ENCODE measurements at places on chromosomes 6 and 20. TPM values are rescaled to one million over a fixed set of nuclear protein-coding genes. Genes with fewer than 3 reads are reported as not detected.
A peak's percentile ranks its signal among the peaks of the same experiment; 100 is the strongest.

DNA sequence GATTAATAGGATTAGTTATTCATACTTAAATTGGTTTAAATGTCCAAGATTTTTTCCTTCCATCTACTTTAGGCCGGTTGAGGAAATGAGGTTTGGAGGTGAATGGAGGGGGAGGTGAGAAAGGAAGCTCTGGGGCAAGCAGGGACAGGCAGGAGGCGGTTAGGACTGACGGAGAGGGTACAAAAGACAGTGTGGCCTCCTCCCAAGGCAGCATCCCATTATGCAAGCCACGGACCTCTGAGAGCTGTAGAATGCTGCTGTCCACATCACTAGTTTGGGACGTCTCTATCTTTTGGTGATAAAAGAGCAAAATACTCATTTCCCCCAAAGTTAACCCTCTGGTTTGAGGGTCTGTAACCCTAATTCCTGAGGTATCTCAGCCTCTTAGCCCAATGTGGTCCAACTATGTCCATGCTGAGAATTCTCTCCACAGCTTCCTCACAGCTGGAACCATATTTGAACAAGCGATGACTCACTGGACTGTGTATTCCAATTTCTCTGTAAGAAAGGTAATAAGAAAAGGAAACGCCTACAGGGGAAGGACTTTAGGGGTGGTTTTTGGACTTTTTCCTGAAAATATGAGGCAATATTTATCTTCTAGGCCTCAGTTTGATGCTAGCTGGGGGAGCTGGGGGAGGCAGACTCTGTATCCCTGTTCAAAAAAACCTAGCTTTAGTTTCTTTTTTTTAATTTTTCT, 172.2 kb downstream of the TFAP2B start:
- DNase-seq, result no peak

- no peak for DNase-seq
These were observed 15.3 kb upstream of the ANGPT4 start for GRCh38 chr20:931401-931800.

- peak; percentile 34 for DNase-seq
These were observed 131.5 kb downstream of the TAF4 start for GRCh38 chr20:61933951-61934715.

DNA sequence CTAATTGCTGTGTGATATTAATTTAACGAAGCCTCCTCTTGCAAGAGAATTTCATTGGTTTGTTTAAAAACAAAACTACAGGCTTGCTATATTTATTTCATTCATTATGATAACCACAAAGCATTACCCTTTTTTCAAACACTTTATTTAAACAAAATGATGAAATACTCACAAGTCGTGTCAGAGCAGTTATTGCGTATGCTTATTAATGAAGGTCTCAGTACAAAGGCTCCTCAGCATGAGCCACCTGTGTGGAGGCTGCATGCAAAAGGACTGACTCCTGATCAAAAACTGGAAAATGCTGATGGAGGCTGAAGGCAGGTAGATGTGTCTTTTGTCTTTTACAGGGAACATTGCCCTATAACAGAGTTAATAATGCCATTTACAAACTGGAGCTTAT, 130.5 kb downstream of the CRYBG1 start:
- no peak for DNase-seq

DNA sequence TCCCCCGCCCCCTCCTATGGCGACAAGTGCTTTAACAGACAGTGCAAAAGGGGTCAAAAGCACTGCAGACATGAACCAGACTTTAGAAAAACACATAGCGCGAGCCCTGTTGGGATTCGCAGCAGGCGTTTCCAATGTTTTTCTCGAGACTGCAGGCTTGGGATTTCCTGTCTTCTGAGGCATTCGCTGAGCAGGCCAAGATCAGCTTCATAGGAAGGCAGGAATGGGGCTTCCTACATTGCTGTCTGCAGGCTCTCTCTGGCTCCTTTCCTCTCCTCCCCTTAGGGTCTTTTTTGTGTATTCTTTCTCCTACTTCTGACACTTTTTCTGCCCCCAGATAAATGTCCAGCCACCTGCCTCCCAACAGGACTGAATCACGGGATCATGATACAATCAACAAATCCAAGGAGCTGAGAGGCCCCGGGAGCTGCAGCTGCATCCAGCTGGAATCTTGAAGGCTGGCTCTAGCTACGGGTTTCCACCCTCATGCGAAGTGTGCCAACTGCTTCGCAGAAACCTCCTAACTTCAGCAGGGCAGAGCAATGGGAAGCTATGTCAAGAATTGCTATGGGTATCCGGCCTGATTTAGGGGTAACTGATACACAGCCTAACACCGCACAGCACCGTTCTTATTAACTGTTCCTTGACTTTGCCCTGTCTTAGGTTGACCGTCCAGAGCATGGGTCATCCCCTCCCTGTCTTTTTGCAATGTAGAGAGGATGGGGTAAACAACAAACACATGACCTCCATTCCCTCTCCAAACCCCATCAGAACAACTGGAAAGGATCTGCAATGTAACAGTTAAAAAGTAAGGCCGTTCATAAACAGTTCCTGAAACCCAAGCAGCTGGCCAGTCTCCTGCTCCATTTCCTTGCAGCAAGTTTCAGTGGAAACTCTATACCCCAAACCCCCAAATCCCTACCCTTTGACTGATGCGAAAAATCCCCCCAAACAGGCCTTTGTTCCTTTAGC, 31.5 kb downstream of the SNX5 start:
- peak; percentile 79 for DNase-seq

- no peak for DNase-seq
These were observed 80.7 kb upstream of the EEF1E1 start for GRCh38 chr6:8182902-8183665.

DNA sequence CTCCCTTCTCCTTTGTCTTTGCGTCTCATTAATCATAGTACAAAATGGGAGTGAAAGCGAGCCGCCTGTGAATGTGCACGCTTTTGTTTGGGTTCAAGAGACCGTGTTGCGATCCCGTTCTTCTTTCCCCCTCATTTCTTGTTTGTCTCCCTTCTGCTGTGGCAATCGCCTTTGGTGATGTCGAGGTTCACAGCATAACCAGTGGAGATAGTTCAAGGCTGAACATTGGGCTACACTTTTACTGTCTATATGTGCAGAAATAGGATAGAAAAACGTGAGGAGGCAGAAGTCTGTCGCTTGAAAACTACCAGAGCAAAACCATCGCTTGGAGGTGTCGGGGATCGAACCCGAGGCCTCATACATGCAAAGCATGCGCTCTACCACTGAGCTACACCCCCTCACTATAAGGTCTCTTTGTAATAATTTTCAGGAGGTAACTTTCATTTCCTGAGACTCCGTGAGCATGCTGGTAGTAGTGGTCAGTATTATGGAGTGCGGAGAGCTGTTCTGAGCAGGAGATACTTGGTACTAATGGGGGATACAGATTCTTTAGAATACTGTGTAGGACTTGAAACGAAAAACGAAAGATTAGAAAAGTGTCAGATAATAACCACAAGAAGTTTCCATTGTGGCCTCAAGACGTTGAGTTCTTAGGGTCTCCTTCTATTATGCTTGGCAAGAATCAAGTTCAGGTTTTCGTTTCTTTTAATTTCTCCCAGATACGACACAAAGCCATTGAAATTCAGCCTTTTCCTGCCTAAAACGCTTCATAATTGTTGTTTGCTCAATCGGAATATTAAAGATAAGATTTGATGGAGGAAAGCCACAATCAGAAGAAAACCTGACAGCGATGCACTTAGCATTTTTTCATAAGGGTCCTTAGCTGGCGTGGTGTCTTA, 106.6 kb downstream of the TRIM27 start:
- DNase-seq, result no peak

DNA sequence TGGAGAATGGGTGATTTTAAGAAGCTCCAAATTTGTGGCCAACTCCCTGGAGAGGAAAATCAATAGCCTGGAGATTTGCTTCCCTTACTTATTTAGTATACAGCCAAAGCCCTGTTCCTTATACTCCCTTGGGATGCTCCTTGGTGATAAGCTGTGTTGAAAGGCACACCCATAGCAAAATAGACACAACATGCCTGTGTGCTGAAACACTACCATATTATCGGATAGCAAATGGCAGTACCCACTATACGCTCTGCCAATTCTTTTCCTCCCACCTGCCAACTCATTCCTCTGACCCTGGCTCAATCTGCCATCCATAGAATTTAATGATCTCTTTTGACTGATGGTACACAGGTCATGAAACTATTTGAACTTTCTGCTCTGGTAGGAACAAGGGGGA, 98.2 kb downstream of the CLIC5 start:
- no peak for DNase-seq

- no peak for DNase-seq
These were observed 5.2 kb downstream of the ZNF76 start for GRCh38 chr6:35264550-35265274.

DNA sequence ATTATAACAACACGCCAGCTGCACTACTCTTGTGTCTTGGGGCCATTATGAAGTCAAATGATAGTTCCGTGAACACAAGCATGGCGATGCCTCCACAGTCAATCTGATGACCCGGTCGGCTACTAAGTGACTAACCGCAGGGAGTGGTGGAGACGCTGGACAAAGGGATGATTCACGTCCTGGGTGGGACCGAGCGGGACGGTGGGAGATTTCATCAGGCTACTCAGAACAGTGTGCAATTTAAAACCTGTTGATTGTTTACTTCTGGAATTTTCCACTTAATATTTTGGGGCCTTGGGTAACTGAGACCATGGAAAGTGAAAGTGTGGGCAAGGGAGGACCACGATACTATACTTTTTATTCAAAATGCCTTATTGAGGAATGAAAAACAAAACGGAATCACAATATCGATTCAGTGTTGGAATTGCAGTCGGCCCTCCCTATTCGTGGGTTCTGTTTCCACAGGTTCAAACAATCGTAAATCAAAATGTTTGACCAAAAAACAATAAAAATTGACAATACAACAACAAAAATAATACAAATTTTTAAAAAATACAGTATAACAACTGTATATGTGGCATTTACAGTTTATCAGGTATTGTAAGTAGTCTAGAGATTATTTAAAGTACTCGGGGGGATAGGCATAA, 66.5 kb downstream of the MYLK4 start:
- DNase-seq, result no peak

DNA sequence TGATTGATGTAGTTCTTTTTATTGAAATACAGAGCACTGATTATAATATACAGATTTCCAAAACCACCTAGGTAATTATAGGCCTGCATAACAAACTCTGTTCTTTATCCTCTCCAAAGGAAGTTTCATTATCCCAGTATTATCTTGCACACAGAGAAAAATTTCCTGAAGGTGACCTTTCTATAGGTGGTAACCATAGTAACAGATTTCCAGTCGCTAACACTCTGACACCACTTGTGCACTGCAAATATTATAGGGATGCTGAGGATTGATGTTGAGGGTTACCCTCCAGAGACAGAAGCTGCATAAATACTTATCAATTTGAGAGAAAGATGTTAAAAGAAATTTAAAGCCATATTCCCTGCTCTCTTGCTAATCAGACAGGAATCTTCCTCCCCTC, 274.5 kb upstream of the NRSN1 start:
- DNase-seq, result no peak

DNA sequence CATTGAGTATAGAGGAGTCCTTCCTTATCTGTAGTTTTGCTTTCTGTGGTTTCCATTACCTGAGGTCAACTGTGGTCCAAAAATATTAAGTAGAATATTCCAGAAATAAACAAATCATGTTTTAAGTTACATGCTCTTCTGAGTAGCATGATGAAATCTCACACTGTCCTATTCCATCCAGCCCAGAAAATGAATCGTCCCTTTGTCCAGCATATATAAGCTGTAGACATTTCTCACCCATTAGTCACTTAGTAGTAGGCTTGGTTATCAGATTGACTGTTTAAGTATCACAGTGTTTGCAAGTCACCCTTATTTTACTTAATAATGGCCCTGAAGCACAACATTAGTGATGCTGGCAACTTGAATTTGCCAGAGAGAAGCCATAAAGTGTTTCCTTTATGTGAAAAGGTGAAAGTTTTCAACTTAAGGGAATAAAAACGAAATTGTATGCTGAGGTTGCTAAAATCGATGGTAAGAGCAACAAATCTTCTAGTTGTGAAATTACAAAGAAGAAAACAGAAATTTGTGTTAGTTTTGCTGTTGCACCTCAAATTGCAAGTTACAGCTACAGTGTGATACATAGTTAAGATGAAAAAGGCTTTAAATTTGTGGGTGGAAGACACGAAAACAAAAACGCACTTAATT, 198.6 kb upstream of the SIM1 start:
- no peak for DNase-seq

- no peak for DNase-seq
These were observed 822 bp downstream of the AFG1L start for GRCh38 chr6:108295676-108296075.

The GSTA2 gene
- total RNA-seq, result not detected

- DNase-seq, result no peak
These were observed 49.3 kb upstream of the MTRF1L start for GRCh38 chr6:153051801-153052200.

DNA sequence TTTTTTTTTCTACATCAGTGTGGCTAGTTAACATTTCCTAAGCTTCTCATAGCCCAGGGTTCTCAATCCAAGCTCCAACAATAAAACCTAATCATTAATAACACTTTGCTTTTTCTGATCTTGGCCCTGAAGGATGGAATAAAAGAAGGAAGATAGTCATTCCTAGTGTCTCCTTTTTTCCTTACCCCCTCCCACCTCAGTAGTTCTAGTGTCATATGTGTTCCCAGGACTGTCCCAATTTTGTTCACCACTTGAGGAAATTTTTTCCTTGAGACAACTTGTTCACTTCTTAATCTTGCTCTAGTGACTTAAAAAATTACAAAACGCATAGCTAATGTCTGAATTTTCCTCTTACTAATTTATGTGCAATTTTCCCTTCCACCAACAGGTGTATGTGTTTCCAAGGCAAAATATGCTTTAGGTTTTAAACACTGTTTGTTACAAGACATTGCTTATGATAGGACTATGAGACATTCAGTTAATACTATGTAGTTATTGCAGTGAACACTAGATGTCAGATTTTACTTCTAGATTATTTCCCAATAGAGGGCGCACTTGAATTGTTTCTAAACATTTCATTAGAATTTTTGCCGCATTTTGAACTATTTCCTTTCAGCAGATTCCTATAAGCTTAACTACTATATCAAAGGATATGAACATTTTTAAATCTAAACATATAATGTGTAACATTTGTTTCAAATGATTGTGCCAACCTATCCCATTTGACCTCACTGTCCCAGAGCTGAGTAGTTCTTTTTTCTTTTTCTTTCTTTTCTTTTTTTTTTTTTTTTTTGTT, 18.5 kb upstream of the C6orf141 start:
- DNase-seq, result no peak

DNA sequence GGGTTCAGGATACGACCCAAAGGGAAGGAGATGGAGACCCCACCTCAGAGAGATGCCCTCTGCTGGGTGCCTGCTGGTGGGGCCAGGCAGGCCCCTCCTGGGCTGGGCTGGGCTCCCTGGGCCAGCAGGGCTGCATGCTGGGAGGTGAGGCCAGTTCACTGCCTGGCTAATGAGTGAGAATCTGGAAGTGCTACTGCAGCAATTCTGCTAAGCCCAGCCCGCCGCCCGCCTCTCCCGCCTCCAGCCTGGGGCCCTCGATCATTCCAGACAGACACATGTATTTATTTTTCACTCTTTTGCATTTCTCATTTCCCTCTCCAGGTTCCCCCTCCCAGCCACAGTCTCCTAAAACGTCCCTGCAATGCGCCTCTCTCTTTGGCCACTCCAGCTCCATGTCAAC, 79.6 kb downstream of the CDH22 start:
- peak; percentile 47 for DNase-seq

The ZNF334 gene
- 3.9 TPM for total RNA-seq

The TMEM217 gene
- 2.2 TPM for total RNA-seq

The TOX2 gene
- total RNA-seq, result 11.9 TPM

- DNase-seq, result peak; percentile 84
These were observed 61.3 kb upstream of the EPB41L1 start for GRCh38 chr20:36093025-36093803.

- DNase-seq, result no peak
These were observed 557.3 kb downstream of the CD109 start for GRCh38 chr6:74253261-74253660.

The HRH3 gene
- total RNA-seq, result not detected

The ESR1 gene
- 12.3 TPM for total RNA-seq

GRCh38 chr20:17969884-17970409, 1.1 kb downstream of the MGME1 start:
- DNase-seq, result no peak
